ENCODE measurements at places on chromosomes 6 and 20.

DNA sequence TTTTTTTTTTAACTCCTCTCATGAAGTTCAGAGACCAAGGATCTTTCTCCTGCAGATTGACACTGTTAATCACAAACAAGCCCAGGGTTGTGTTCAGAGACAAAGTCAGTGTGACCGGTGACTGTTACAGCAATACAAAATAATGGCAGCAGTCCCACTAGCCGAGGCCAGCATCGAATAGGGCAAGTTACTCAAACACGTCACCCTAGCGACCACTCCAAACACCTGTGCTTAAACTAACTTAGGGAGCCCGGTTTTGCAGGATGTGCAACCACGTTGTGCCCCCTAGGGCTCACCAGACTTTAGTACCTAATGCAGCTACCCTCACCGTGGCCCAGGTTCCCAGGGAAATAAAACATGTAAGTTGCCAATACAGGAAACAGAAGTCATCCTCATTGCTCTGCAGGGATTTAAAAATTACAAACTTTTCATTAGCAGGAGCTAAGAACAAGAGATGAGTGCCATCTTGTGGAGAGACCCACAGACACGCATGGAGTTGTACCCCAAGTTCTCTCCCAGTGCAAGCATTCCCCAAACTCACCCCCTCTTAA, 38.1 kb downstream of the FAM50B start:
- no peak for DNase-seq

- DNase-seq, result peak; percentile 7
Measured at GRCh38 chr6:84284428-84285049, 57.1 kb upstream of the CEP162 start.

DNA sequence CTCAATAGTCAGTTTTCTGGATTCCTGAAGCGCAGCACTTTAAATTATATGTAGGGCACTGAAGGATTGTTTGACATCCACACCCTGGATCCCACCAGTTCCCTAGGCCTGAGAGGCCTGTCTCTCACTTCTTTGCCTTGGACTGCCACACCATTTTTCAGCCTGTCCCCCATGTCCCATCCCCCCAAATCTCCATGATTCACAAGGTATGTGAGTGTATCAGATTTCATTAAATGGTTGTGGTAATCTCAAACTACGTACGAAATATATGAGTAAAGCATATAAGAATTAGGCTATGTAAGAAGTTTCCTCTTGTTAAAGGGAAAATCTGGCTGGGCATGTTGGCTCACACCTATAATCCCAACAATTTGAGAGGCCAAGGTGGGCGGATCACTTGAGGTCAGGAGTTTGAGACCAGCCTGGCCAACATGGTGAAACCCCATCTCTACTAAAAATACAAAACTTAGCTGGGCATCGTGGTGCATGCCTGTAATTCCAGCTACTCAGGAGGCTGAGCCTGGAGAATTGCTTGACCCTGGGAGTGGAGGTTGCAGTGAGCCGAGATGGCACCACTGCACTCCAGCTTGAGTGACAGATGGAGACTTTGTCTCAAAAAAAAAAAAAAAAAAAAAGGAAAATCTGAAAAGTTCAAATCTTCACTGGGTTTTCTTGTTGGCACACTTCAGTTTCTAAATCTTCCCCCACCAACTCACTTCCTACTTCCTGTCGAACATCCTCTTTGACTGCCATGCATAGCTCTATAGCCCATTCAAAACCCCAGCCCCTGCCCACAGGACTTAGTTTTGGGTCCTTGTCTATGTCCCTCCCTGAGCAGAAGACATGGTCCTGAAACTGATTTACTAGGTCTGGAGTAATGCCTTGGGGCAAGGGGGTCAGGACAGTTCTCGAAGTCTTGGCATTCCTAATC, 97.3 kb upstream of the SHLD1 start:
- no peak for DNase-seq

DNA sequence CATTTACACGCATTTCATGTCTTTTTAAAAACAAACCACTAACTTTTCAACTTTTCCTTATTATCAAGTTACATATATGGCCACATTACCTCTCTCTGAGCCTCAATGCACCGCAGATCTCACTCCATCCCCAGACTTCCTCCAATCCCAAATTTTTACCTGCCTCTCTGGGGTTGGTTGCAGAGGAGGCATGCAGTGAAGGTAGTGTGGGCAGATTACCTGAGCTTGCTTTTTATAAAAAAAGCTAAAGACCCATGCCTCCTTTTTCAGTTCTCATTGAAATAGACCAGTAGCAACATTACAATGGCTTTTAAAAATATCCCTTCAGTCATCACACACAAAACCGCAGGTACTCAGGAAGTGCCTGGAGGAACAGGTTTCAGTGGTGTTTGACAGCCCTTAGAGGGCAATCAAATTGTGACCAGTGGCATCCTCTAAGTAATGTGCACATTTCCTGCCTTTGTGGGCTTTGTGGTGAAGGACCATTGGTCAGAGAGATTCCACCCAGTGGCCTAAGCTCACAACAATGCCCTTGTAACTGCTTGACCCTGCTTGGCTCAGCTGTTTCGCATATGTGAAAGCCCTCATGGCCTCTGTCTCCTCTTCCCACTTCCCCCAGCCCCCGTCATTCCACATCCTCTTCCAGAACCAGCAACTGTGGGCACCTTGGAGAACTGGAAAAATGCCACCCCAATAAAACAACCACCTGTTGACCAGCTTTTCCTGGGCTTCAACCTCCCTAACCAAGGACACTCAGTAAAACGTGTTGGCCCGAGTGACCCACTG, 30.2 kb upstream of the IL17A start:
- DNase-seq, result no peak

- DNase-seq, result no peak
Measured at GRCh38 chr6:125421836-125422235, 120.1 kb upstream of the HDDC2 start.

DNA sequence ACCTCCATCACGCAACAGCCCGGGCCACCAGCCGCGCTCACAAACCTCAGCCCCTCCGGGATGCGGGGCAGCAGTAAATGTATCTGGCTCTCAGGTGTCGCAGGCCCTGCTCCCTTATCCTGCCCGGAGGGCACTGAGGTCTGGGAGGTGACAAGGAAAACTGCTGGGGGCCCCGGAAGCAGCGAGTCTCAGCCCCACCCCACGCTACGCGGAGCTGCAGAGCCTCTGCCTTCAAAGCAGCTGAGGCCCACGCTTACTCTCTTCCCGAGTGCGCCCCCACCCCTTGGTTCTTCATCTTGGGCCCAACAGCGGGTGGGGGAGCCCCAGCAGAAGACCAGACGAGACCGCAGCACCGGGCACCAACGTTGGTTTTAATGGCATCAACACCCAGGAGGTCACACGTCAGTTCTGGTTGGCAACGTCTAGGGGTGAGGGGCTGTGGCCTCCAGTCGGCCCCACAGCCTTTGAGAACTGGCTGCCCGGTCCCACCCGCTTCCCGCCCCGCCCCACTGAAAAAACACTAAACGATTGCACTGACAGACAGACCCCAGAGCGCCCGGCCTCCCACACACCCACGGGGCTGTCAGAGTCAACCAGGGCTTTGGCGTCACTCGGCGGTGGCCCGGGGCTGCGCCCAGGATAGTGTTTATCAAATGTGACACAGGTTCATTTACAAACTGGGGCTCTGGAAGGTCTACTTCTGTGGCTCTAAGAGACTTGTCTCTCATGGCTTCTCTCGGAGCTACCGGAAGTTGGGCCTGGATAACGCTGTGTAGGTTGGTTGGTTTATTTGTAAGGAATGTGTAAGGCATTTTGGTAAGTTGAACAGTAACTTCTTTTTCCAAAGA, 43.7 kb downstream of the DSTN start:
- no peak for DNase-seq

GRCh38 chr20:61391812-61392520, 139.9 kb downstream of the CDH4 start:
- no peak for DNase-seq

DNA sequence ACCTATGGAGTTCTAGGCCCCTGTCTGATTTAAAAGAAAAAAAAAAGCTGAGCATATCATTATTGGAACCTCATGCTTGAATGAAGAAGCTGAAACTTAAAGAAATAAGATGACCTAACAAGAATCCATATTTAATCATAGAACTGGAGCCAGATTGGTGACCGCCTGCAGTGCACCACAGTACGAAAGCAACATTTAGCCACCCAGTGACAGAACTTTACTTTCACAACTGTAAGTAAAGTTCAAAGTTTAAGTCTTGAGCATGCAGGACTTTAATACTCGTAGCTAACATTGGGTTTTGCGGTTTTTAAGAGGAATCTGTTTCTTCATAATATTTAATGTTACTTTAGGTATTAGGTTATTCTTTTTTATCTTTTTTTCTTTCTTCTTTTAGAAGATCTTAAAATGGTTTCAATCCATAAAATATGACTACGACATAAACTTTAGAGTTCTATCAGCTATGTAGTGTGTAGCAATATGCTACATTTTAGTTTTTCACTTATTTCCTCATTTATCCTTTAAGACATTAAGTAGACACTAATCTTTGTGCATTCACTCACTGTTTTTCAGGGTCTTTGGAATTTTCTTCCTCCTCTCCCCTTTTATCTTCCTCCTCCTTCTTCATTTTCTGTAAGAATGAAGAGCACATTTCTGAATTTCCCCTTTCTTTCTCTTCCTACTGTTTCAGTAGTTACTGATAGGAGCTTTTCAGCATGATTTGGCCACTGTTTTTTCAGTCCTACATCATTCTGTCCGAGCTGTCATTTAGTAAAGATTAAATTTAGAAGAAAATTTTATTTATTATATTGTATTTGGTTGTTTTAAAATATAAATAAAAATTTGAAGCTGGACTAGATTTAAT, 514.1 kb downstream of the GRIK2 start:
- no peak for DNase-seq

- DNase-seq, result no peak
Measured at GRCh38 chr20:49478754-49479689, 3.4 kb downstream of the KCNB1 start.

- DNase-seq, result no peak
Measured at GRCh38 chr6:110778333-110778732, 36.9 kb downstream of the CDK19 start.

DNA sequence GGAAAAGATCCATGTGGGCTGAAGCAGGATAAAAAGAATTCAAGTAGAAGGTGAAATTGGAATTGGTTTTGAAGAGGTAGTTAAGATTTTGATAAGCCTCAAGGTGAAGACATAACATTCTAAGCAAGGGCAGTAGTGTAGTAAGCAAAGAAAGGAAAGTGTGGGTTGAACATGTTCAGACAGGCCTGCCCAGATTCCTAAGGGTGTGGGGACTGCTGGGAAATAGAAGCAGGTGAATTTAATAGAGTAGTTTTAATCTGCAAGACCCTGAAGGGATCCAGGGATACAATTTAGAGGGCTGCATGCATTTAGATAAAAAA, 19.1 kb downstream of the TAB2 start:
- DNase-seq, result no peak

DNA sequence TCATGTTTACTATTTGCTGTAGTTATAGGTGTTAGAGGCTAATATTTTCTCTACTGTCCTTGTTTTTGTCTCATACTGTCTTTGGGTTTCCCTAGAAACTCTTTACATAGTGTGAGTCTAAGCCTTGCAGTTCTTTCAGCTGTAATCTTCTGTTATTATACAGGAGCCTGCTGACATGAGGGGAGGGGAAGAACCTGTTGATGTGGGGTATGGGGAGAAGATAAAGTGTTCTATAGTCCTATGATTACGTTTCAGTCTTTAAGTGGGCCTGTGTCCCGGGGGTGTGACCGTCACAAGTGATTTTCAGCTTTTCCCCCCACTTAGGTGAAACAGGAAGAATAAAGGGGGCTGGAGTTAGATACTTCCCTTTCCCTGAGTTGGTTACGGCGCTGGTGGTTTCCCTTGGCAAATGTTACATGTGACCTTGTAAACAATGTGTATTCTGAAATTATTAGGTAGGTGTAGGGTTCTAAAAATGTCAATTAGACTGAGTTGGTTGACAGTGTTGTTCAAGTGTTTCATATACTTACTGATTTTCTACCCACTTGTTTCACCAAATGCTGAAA, 41.3 kb downstream of the REV3L start:
- no peak for DNase-seq

DNA sequence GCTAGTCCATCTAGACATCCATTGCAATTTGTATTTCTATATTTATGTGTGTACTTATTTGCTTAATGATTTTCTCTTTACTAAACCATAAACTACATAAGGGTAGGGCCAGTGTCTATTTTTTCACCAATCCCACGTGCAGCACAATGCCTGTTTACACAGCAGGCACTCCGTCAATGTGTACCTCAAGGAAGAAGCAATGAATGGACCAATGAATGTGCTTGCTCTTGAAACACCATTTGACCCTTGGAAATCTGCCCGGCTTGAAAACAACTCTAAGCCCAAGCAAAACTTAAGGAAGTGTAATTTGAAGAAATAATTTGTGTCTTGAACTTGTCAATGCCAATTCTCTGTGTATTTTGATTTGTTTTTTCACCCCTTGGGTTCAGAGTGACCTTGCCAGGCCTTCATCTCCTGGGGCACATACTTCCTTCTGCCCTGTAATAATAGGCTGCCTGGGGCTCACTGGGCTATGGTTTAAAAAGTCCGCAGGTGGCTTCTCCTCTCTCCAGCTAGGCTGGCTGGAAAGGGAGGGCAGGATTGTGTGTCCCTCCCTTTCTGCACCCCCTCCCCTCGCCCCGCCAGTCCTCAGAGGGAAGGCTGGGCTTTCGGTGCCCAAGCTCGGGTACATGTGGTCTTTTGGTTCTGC, 140.8 kb upstream of the ARMC2 start:
- no peak for DNase-seq

GRCh38 chr20:59223182-59223601, 59.6 kb downstream of the ZNF831 start:
- no peak for DNase-seq

- DNase-seq, result peak; percentile 62
Measured at GRCh38 chr6:32885698-32886286, 31.8 kb downstream of the PSMB9 start.

GRCh38 chr6:13767121-13767808, 47.1 kb downstream of the MCUR1 start:
- no peak for DNase-seq

GRCh38 chr6:78999737-79000136, 78.3 kb downstream of the PHIP start:
- no peak for DNase-seq

- no peak for DNase-seq
Measured at GRCh38 chr6:154161689-154162088, 122.6 kb downstream of the OPRM1 start.

DNA sequence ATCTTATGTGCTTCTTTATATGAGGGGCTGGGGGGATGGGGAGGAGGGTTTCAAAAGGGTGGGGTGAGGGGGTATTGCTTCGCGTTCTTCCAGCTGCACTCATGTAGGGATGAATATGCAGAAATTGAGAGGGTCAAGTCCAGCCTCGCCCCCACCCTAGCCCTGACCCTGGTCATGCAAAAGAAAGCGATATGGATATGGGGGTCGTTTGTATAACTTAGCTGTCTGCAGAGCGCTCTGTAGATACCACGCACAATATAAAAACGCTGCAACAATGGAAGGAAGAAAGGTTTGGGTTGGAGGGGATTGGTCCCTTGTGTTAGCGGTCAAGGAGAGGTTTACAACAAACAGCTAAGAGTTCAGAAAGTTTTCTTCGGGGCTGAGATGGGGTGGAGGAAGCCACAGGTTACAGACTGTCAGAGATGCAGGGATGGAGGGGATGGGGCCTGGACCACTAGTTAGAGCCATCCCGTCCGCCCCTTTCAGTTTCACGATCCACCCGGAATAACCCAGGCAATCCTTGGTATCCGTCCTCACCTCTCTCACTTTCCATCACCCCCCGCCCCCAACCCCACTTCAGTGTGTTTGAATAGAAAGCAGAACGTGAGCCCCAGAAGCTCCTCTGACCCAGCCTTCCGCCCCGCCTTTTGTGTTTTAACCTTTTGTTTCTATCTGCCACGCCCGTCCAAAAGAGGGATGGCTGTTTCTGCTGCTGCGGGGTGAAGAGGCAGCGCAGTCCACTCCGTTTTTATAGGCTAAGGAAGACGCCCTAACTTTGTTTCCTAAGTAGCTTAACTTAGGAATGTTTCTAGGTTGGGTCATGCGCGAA, 73.5 kb downstream of the SOX4 start:
- DNase-seq, result no peak

GRCh38 chr6:155115893-155116570, 120.9 kb downstream of the TIAM2 start:
- DNase-seq, result no peak

All from NCI-H2081 (cell line).